ENCODE measurements at places on chromosomes 4 and X. TPM values are rescaled to one million over a fixed set of nuclear protein-coding genes. Genes with fewer than 3 reads are reported as not detected.

DNA sequence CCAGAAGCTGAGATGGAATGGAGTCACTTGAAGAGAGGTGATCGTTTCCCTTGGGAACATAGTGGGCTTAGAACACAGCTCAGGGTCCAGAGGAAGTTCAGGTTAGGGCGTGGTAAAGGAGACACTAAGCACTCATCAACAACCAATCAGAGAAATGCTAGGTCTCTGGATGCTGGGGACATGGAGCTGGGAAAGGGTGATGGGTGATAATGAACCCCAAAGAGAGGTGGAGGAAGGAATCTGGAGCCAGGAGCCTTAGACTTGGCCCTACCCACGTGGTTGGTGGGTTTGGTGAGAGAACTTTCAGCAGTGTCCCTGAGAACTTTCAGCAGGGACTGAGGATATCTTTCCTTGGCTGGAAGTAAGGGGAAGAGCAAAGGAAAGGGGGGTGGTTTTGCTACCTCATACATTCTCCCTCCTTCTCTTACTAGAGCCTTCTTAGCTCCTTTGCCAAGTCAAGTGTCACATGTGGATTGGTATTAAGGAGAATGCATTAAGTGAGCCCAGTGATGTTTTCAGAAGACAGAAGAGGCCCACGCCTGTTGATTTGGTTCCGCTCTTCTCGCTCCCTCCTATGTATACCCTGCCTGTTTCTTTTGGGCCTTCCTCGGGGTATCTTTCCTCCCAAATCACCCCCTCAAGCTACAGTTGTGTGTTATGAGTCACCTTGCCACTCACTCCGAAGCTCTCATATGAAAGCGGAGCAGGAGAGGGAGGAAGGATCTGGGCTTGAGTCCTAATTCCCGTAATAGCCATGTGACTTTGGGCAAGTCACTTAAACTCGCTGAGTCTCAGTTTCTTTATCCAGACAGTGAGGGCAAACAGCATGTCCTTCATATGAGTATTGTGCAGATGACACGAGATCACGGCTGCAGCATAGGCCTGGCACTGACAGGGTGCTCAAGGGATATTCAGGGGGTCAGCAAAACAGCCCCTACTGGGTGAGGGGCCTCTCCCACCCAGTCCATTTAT, 63.1 kb downstream of the TSC22D3 start:
- DNase-seq = no peak

GRCh38 chrX:145393702-145394235, 146.5 kb downstream of the SPANXN1 start:
- DNase-seq = peak; percentile 11

DNA sequence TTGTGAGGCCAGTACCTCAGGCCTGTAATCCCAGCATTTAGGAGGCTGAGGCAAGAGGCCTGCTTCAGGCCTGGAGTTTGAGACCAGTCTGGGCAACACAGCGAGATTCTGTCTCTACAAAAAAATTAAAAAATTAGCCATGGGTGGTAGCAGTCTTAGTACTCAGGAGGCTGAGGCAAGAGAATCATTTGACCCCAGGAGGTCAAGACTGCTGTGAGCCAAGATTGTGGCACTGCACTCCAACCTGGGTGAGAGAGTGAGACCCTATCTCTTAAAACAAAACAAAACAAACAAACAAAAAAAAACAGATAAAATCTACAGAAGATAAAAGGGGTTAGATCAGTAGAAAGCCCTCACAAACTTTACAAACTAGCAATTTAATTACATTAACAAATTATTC, 80.7 kb downstream of the MAB21L2 start:
- DNase-seq = no peak

GRCh38 chrX:142804085-142804484, 221.6 kb upstream of the SPANXN4 start:
- peak; percentile 6 for DNase-seq

GRCh38 chr4:99457270-99457669, 22.1 kb upstream of the ADH7 start:
- no peak for DNase-seq

- DNase-seq = no peak
Observed at GRCh38 chrX:20300822-20301221, 34.1 kb upstream of the RPS6KA3 start.

DNA sequence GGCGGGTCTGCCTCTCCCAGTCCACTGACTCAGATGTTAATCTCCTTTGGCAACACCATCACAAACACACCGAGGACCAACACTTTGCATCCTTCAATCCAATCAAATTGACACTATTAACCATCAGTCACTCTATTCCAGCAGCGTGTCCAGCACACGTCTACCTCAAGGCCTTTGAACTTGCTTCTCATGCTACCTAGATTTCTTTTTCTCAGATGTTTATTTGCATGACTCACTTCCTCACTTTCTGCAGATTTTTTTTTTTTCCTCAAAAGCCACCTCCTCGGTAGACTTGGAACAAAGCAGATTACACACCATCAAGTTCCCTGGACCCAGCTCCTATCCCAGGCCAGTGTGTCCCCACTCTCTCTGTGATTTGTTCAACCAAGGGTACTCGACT, 49.5 kb downstream of the SUPT20HL2 start:
- DNase-seq = peak; percentile 64

- no peak for DNase-seq
Observed at GRCh38 chrX:7269589-7269988, 121.6 kb upstream of the PUDP start.

DNA sequence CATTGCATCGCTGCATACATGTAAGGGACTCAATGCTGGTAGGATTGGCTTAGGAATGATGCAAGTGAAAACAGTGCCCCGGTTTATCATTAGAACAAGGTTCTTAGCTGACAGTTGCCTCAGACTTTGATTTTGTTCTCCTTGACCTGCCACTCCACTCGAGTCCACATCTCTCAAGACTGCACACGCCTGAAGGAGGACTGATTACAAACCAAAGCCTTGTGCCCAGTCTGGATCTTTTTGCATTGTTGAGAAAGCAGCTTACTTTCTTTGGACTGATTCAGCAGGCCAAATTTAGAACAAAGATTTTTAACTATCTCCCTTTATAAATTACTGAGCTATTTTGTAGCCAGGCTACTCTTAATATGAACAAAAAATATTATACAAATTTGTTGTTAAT, 125.6 kb downstream of the PTTG2 start:
- no peak for DNase-seq

GRCh38 chrX:67574696-67575095, 30.9 kb downstream of the AR start:
- no peak for DNase-seq

DNA sequence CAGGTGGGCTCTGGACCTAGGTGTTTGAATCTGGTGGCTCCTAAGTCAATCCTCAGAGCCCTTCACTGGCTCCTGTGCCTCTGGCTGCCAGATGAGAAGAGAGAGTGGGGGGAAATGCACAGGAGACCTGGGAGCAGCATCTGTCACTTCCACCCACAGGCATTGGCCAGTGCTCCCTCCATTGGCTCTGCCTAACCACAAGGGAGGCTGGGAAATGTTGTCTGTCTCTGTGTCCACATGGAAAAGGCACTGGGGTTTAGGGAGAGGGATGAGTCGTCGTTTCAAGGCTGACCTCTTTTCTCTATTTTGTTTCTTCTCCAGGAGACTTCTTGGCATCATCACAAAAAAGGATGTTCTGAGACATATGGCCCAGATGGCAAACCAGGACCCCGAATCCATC, 76.4 kb downstream of the CLCN4 start:
- no peak for DNase-seq

GRCh38 chrX:110541266-110541665, 182.6 kb downstream of the RTL9 start:
- no peak for DNase-seq

- no peak for DNase-seq
Observed at GRCh38 chrX:16251782-16252181, 84.5 kb downstream of the MAGEB17 start.

DNA sequence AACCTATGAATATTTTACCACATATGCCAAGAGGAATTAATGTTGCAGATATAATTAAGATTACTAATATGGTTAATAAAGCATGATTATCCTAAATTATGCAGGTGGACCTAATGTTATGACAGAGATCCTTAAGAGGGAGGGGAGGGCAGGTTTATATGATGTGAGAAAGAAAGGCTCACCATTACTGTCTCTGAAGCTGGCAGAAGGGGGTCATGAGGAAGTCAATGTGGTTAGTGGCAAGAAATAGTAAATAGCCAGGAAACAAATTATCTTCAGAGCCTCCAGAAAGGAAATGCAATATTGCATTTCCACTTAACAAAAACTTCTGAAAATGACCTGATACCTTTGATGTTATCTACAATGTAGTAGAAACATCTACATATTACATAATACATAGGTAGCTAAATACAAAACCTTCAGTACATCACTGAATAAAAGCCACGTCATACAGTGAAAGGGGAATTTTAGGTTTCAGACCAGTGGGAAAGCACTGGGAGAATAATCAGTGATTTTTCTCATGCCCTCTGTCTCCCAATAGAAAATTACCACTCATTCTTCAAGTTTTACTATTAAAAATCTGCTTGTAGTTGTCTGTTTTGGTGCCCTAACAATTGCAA, 609.2 kb downstream of the SPOCK3 start:
- no peak for DNase-seq

GRCh38 chrX:121322159-121322558, 274.7 kb downstream of the GLUD2 start:
- peak; percentile 46 for DNase-seq

GRCh38 chrX:23727206-23727605, 15.9 kb downstream of the ACOT9 start:
- DNase-seq = no peak

GRCh38 chr4:166846939-166847338, 387.4 kb downstream of the SPOCK3 start:
- DNase-seq = no peak

DNA sequence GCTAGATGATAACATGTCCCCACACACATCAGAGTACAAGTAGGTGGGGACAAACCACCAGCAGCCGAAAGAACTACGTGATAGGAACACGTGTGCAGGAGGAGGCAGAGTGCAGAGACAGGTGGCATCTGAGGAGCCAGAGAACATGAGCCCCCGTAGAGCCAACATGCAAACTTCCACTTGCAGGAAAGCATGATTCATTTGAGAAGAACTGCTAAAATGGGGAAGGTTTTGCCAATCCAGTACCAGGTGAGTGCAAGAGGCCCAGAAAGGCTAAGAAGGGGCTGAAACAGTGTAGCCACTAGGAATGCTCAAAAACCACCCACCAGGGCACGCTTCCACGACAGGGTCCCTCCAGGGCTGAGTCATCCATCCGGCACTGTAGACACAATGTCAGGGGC, 149.8 kb upstream of the TENM3 start:
- DNase-seq = no peak

GRCh38 chr4:102143433-102143832, 201.8 kb downstream of the SLC39A8 start:
- no peak for DNase-seq

GRCh38 chrX:84735025-84735424, 232.8 kb upstream of the HDX start:
- DNase-seq = no peak

GRCh38 chrX:8845469-8845868, 44.3 kb upstream of the FAM9A start:
- no peak for DNase-seq

GRCh38 chrX:78168065-78168464, 28.6 kb upstream of the TAF9B start:
- DNase-seq = peak; percentile 63

DNA sequence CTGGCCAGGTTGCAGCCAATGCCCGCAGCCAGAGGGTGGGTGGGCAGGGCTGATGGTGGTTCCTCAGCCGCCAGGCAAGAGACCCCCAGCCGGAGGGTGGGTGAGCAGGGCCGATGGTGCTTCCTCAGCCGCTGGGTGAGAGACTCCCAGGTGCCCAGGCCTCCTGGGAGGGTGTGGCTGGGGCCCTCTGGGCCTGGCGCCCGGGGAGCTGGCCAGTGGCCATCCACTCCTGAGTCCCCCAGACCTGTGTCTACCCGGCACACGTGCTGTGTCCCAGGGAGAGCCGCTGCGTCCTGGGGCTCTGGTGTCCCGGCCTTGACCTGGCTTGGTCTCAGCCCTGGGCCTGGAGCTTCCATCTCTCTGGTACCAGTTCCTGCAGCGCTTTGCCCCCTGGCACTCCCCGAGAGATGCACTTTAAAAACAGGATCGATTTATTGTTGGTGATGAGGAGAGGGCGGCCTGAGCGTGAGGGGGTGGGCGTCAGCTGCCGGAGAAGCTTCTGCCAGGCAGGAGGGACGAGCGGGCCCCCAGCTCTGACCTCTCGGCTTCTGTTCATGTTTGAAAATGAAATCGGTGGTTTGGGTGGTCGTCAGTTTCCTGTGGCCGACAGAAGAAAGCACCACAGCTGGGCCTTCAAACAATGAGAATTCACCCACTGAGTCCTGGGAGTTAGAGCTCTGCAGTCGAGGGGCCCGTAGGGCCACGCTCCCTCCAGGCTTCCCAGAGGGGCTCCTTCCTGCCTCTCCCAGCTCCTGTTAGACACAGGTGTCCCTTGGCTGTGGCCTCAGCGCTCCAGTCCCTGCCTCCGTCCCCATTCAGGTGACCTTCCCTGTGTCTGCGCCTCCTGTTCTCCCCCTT, 6.5 kb downstream of the DOK7 start:
- no peak for DNase-seq

The KIAA1210 gene
- 0.07 TPM for total RNA-seq

The MMRN1 gene
- 0.73 TPM for total RNA-seq

The GSPT2 gene
- 7.4 TPM for total RNA-seq

The VSIG4 gene
- total RNA-seq = not detected

The HTN3 gene
- total RNA-seq = not detected

The FAM241A gene
- 2.8 TPM for total RNA-seq

The NUDT11 gene
- 2.4 TPM for total RNA-seq

The MAML3 gene
- 4.3 TPM for total RNA-seq

The MAGED4 gene
- 4.6 TPM for total RNA-seq

The SAT1 gene
- 448 TPM for total RNA-seq

The IL3RA gene
- total RNA-seq = not detected

The PDLIM3 gene
- not detected for total RNA-seq

The GABRE gene
- not detected for total RNA-seq

The CFP gene
- total RNA-seq = 0.12 TPM

The ARL13A gene
- not detected for total RNA-seq

Data from PC-3 (cell line).